NCI-H2171 (cell line): ENCODE measurements at places on chromosomes 7 and 10.

GRCh38 chr7:157787275-157787701 is 450.5 kb downstream of the DNAJB6 start:
- no peak for DNase-seq

DNA sequence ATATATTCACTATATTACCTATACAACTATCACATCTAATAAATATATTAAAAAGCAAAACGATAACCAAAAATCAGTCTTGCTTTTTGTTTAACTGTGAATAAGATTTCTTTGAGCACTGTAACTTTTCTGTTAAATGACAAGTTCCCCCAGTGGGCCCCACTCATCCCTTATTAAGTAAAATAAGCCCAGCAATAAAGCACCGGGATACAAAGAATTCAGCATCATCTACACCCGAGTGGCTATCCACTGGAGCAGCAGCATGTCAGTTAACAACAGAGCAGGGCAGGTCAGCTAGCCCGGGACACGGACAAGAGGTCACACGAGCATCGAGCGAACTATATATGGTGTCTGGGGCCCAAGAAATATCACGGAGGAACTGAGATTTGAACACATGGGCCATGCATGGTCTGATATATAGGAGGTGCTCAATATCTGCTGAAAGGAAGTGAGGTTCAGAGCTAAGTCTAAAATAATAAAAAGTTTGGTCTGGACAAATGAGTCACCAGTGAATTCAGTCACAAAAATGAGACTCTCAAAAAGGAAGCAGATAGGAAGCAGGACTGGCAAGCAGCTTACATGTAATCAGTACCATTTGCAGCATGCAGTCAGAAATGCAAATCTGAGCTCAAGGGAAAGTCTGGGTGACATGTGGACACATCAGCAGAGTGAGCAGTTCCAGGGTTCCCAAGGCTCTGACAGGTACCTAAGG is 4.1 kb downstream of the ERCC6 start:
- DNase-seq = no peak

DNA sequence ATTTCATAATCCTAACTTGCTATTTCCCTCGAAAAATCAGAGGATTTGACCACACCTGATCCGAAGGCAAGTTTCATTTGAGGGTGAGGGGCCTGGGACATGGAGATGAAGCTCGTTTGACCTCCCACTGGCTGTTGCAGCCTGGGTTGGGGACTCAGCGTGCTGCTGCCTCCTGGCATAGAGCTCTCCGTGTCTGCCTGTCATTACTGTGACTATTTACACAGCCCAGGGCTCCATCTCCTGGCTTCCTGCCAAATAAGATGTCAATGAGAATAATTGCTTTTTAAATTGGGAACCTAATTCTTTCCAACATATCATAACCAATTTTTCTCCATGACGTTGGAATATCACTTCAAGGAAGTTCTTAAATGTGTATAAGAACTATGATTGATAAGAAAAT is 139.3 kb upstream of the COBL start:
- DNase-seq = peak; percentile 27

GRCh38 chr7:111009526-111010040 is 81.3 kb upstream of the LRRN3 start:
- DNase-seq = no peak

DNA sequence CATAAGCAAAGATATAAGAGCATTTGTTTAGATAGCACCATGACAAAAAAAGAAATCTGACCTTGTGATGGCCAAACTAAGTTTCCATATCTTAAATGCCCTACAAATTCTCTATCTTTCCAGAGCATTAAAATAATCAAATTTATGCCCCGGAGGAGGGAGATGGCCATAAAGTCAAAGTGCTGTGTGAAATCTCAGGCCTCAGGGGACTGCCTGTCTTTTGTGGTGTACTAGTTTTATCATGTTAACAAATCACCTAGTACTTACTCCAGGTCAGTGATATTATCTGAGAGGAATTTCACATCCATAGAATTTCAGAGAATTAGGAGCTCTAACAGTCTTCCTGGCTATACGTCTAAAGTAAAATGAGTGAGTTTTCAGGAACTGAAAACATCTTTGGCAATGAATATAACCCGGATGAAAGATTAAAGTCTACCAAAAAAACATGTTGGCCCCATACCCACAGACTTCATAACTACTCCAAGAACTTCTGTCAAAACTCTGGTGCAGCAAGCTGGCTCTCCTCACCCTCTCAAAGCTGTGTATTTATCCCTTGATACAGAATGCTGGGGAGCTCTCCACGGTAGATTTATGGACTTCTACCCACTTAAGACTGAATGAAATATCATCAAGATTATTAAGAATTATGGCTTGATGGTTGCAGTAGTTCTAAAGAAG is 682.8 kb downstream of the SORCS1 start:
- no peak for DNase-seq

DNA sequence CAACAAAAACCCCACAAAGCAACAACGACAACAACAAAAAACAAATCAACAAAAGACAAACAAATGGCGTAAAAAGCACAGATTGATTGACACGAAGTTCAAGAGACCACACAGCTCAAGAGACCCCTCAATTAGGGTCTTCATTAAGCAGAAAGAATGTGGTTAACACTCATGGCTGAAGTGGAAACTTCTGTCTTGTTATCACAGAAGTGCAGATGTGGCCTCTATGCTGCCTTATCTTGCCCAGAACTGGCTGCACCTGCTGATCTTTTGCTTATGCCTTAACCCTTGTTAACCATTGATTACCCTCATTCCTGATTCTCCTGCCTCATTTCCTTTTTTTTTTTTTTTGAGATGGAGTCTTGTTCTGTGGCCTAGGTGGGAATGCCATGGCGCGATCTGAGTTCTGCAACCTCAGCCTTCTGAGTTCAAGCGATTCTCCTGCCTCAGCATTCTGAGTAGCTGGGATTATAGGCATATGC is 3.5 kb upstream of the DAGLB start:
- no peak for DNase-seq

- no peak for DNase-seq
Observed at GRCh38 chr7:148669927-148670326, 28.8 kb upstream of the CUL1 start.

DNA sequence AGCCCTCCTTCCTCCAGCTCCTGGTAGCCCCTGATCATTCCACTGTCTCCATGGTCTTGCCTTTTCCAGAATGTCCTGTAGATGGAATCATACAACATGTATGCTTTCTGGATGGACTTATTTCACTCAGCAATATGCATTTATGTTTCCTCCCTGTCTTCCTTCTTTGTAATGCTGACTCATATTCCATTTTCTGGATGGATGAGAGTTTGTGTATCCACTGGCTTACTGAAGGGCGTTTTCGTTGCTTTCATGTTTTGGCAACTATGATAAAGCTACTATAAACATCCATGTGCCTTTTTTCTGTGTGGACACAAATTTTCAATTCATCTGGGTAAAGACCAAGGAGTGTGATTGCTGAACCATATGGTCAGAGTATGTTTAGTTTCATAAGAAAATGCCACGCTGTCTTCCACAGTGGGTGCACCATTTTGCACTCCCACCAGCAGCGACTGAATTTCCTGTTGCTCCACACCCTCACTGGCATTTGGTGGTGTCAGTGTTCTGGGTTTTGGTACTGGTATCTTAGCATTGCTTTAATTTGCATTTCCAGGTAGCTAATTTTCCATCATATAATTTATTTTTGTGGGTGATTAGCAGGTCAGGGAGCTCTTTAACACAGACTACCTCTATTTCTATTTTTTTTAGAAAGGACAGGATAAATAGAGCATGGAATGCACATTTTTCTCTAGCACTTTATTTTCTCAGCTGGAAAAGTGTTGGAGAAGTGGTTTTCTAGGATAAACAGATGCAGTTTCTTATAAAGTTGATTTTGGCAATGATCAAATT is 252.2 kb downstream of the WDR37 start:
- DNase-seq = no peak

GRCh38 chr7:83852136-83852535 is 203.2 kb upstream of the SEMA3E start:
- no peak for DNase-seq

- no peak for DNase-seq
Observed at GRCh38 chr10:61389887-61390286, 63.3 kb downstream of the TMEM26 start.
